ENCODE measurements at places on chromosomes 2 and 18. TPM values are rescaled to one million over a fixed set of nuclear protein-coding genes. Genes with fewer than 3 reads are reported as not detected.

Gene DNAJC5G
- total RNA-seq: not detected

Gene CHST9
- total RNA-seq: not detected

Gene HOXD12
- not detected for total RNA-seq

Gene SERPINB4
- not detected for total RNA-seq

DNA sequence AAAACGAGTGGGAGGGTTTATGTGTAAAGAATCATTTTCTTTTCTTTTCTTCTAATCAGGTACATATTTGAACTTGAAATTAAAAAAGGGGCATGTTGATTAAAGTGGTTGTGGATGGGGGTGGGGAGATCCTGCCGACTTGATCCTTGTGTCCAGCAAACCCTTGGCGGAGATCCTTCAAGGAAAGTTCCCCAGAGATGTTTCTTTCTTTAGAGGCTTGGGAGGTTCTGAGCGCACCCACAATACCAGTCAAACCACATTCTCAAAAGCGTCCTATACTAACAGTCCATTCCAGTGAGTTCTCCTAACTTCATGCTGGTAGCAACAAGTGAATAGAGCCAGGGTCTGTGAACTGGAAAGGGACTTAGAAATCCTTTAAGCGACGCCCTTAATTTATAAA is 49.2 kb downstream of the MYCN start:
- DNase-seq: no peak
- H3K4me3 ChIP-seq: no peak overlapping the region
- no peaks in the 10 kb centered on the region for H3K27me3 ChIP-seq
- no peaks in the 10 kb centered on the region for H3K4me1 ChIP-seq

DNA sequence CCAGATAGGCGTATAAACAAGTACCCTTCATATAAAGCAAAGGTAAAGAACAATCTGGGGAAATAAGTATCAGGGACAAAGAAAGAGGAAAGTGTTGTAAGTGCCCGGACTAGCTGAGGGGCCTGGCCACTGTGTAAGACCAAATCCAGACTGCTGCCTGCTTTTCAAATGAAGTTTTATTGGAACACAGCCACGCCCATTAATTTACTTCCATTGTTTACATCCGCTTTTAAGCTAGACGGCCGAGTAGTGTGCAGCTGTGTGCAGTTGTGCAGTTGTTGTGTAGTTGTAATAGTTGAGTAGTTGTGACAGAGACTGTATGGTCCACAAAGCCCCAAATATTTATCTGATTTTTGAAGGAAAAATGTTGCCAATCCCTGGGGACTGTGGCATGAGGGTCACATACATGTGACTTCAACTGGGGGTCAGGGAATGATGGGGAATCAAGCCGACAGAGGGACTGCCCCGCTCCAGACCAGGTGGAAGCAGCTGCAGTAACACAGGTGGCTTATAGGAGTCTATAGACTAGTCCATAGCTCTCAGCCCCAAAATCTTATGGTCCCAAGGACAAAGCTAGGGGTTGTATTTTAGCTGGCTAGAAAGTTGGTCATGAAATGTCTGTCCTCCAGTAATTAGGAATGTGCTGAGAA is 30.0 kb downstream of the FHL2 start:
- H3K27ac ChIP-seq: peak overlapping the region; percentile 5
- no peaks in the 10 kb centered on the region for H3K27me3 ChIP-seq
- no peaks in the 10 kb centered on the region for H3K36me3 ChIP-seq
- no peak for DNase-seq
- no peak overlapping the region for H3K4me3 ChIP-seq

DNA sequence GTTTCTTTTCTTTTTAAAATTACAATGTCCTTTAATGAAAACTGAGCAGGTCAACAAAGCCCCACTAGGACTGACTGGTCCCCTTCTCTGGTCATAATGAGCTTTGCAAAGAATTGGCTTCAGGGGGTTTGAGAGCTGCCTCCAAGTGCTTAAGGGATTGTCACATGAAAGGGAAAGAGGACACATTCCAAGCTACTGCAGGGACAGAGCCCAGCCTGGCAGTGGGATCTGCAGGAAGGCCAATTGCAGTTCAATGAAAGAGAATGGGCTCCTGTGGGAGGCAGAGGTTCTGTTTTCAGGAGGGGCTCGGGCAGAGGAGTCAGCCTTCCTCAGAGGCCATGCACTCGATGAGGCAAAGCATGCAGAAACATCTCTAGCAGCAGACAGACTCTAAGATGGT is 84.1 kb upstream of the ACKR3 start:
- H3K27me3 ChIP-seq: no peaks in the 10 kb centered on the region
- no peak for DNase-seq
- no peaks in the 10 kb centered on the region for H3K36me3 ChIP-seq
- no peak overlapping the region for H3K4me3 ChIP-seq

DNA sequence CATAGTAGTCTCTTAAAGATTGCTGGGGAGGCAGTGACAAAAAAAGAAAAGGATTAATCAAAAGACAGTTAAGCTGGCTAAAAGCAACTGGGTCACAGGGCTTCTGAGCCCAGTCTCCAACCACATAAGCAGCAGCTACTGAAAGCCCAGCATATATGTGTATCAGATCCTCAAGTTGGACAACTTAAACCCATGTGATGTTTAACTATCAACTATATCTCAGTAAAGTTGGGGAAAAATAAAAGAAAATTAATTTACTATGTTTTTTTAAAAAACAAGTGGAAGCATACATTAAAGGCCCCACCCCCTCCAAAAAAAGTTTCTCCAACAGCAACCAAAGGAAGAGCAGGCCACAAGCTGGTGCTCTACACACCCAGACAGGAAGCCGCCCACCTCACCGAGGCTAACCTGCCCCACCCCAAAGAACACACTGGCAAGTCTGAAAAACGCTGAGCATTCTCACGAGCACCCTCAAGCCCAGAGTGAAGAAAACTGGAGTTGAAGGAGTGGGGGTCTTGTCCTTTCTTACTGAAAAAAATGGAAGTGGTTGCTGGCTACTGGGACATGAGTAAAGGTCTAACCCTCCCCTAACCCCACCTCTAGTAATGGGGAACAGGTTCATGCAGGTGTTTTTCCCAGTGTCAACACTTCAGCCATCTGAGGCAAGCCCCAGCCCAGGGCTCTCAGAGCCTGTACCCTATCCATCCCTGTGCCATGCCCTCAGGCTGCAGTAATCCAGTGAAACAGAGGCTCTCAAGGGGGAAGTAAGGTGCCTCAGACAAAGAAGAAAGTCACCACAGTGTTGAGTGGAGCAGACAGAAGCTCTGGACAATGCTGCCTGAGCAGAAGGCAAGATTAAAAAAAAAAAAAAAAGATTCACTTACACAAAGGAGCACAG is 106.3 kb downstream of the GYPC start:
- H3K27ac ChIP-seq: no peak overlapping the region
- no peaks in the 10 kb centered on the region for H3K4me1 ChIP-seq
- no peak overlapping the region for H3K4me3 ChIP-seq
- peaks cover 3% of the 10 kb centered on the region for H3K27me3 ChIP-seq
- no peaks in the 10 kb centered on the region for H3K36me3 ChIP-seq

GRCh38 chr2:190277234-190278112 is 42.2 kb downstream of the HIBCH start:
- no peaks in the 10 kb centered on the region for H3K27me3 ChIP-seq
- no peak overlapping the region for H3K4me3 ChIP-seq
- H3K4me1 ChIP-seq: no peaks in the 10 kb centered on the region
- DNase-seq: no peak

DNA sequence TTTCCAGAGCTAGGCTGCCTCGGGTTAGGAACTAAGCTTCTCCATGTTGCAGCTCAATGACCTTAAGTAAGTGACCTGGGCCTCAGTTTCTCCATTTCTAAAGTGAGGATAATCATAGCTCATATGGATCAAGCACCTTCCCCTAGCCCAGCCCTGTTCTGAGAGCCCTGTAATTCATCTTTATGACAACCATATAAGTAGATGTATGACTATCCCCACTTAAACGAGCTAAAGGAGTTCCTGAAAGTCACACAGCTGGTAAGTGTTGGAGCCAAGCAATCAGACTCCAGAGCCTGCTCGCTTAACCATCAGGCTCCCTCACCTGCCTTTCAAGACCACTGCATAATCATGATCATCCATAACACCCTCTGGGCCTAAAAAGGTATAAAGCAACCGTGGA is 135.4 kb downstream of the SP3 start:
- H3K4me1 ChIP-seq: peaks cover 2% of the 10 kb centered on the region
- no peak for DNase-seq
- no peaks in the 10 kb centered on the region for H3K27me3 ChIP-seq
- no peaks in the 10 kb centered on the region for H3K36me3 ChIP-seq
- H3K4me3 ChIP-seq: no peak overlapping the region

DNA sequence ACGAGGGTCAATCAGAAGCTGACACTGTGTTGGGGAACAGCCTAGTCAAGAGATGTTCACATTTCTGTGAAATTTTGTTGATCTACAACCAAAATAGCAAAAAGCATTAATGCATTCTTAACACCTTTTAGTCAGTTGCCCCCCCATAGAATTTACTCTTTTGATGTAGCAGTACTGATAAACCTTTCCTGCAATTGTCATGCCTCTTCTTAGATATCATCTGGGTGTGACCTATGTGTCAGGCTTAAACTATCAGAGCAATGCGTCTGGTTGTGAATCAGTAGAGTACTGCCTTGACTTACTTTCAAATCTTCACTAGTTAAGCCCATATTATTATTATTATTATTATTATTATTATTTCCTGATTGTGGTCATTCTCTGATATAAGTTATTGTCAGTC is 61.9 kb downstream of the GREB1L start:
- DNase-seq: no peak
- no peaks in the 10 kb centered on the region for H3K4me1 ChIP-seq
- H3K27me3 ChIP-seq: no peaks in the 10 kb centered on the region
- H3K27ac ChIP-seq: no peak overlapping the region
- H3K4me3 ChIP-seq: no peak overlapping the region

DNA sequence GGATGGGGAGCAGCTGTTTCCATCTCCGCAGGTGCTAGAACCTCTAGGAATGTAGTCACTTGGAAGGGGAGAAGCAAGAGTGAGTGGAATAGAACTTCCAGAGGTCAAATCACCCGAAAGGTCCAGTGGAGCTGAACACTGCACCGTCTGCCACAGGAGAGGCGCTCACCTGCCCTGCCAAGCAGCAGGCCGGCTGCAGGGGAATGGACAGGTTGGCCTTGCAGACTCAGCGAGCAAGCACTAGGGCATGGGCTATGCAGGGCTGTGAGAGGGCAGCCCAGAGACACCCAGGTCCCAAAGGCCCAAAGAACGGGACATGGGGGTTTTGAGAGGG is 214.2 kb downstream of the TNS1 start:
- DNase-seq: no peak
- H3K36me3 ChIP-seq: no peaks in the 10 kb centered on the region
- no peaks in the 10 kb centered on the region for H3K4me1 ChIP-seq
- H3K4me3 ChIP-seq: no peak overlapping the region
- H3K27ac ChIP-seq: no peak overlapping the region

DNA sequence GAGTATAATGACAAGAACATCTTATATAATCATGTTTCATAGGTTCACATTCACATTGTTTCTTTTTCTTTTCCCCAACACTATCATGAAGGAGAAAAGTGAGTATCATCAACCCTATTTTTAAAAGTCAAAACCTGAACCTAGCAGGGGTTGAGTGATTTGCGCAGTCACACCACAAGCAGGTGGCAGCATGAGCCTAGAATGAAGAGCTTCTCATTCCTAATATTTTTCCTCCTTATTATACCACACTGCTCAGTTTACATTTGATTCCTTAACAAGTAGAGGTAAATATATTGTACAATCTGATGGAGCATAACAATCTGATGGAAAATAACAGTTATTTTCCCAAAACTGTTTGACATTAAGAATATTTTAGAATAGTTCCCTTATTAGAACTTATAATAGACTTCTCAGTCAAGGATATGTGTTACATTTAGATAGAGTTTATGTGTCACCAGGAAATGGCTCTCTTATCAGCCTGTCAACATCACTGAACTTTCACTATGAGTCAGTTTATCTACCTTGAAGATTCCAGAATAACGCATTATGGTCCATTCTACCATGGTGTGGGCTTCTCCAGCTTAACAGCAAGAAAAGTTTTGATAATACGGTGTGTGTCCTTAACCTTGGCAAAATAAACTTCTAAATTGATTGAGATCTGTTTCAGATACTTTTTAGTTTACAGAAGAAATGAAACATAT is 119.5 kb downstream of the NEB start:
- no peaks in the 10 kb centered on the region for H3K36me3 ChIP-seq
- no peak for DNase-seq
- H3K4me1 ChIP-seq: no peaks in the 10 kb centered on the region
- no peak overlapping the region for H3K27ac ChIP-seq
- H3K4me3 ChIP-seq: no peak overlapping the region

- H3K27ac ChIP-seq: no peak overlapping the region
- no peak for DNase-seq
- H3K27me3 ChIP-seq: no peaks in the 10 kb centered on the region
- H3K36me3 ChIP-seq: no peaks in the 10 kb centered on the region
- peaks cover 4% of the 10 kb centered on the region for H3K4me1 ChIP-seq
- H3K4me3 ChIP-seq: no peak overlapping the region
These were observed 9.8 kb downstream of the TRAK2 start for GRCh38 chr2:201441409-201441808.

DNA sequence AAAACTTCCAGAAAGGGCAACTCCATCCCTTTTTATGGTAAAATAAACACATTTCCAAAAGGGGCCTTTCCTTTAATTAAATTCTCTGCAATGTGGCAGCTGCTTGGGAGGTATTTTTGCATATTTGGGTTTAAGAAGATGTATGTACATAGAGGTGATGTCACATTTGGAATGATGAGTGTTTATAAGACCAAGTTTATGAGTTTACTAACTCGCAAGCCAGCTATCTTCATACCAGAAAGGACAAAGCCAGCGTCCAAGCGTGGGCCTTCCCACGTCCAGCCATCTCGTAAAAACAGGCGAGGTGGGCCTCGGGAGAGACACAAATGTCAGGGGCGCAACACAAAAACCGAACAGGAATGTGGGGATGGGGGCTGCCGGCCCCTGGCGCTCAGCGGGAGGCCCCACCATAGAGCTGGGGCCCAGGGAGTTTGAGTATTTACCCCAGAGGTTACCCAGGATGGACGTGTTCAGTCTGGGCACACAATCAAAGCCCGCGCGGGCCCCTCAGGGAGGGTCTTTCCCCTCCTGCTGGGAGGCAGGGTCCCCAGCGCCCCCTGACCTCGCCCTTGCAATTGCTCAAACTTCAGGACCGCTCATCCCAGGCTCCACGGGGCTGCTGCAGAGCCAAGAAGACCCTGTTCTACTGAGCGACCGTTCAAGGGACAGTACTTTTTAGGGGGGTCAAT is 137.3 kb downstream of the TWIST2 start:
- no peak for DNase-seq
- no peaks in the 10 kb centered on the region for H3K27me3 ChIP-seq
- H3K4me3 ChIP-seq: no peak overlapping the region

DNA sequence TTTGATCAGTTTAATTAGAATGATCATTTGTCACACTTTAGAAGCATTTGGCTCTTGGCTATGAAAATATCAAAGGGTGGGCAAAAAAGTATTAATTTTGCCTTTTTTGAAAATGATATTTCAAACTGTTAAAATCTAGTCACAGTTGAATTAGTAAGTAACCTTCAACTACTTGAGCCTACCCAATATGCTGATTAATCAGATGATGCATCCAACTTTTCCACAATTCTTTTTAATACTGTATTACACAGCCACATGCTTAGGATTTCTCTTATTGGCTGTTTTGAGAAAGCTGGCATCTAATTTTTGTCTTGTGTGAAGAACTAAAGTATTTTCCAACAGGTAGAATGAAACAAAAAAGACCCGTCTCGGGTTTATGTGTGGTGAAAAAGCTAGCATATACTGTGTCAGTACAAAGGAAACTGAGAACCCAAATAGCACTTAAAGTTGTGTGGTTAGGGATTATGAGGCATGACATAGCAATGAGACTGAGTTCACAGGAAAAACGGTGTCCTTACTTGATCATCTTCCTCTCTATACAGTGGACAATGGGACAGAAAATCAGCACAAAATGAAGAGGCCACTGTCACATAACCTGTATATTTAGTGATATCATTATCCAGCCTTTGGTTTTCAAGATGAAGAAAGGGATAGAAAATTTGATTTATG is 11.7 kb downstream of the OSBPL6 start:
- H3K36me3 ChIP-seq: no peaks in the 10 kb centered on the region
- no peak overlapping the region for H3K27ac ChIP-seq
- H3K4me3 ChIP-seq: no peak overlapping the region
- H3K27me3 ChIP-seq: no peaks in the 10 kb centered on the region
- DNase-seq: no peak

Measured in breast epithelium (tissue), 4 donors.